ENCODE measurements at places on chromosomes 5 and 9.

DNA sequence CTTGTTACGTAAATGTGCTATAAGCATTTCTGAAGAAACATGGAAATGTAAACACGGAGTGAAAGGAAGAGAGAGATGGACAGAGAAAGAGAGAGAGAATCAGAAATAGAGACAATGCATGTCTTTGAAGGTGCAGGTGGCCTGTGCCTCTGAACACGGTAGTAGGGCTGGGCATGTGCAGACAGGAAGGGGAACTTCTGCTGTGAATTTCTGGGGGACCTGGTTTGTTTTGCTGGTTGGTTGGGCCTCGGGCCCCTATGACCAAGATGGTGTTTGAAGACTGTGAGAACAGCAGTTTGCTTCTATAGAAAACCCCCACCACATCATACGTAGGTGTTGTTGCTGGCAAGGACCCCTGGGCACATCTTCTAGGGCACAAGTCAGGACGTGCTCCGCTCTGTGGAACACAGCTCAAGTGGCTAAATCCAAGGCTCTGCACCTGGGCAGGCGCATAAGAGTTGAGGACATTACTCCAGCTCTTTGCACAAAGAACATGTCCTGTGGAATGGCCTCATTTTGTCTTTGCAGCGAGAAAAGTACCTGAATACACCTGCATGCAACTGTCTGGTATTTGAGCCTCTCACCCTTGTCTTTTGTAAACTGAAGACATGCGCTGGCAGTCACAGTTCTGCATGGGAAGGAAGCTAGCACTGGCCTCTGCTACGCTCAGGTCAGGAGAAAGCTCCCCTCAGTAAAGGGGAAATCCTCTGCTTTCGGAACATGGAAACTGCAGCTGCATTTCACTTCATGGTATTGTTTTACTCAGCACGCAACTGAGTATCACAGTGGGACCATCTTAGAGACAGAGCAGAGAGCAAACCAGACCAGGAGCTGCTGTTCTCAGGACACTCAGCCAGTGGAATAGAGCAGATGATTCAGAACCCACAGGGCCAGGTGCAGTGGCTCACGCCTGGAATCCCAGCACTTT, 2.7 kb downstream of the OR2V2 start:
- DNase-seq: no peak

DNA sequence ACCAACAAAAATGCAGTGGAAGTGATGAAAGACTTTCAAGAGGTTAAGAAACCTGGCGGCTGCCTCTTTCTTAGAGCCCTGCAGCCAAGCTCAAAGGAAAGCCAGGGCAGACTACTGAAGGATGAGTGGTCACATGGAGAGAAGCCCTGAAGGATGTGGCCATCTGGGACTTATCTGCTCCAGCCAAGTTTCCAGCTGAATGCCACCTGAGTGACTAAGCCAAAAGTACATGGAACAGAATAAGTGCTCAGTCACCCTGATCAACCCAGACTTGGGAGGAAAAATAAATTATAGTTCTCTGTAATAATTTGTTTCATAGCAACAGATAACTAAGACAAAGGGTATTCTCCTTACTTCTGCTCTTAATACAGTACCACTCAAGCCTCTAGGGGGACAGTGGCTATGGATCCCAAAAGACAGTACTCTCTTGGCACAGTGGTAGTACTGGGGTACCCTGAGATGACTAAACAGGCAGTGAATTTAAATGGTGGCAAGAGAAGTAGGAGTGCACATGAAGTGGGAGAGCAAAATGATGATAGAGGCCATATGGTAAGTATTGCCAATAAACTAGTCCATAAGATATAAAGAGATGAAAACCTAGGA, 182.3 kb downstream of the ELAVL2 start:
- DNase-seq: no peak

GRCh38 chr5:54083851-54084250, 226.5 kb downstream of the ARL15 start:
- no peak for DNase-seq

DNA sequence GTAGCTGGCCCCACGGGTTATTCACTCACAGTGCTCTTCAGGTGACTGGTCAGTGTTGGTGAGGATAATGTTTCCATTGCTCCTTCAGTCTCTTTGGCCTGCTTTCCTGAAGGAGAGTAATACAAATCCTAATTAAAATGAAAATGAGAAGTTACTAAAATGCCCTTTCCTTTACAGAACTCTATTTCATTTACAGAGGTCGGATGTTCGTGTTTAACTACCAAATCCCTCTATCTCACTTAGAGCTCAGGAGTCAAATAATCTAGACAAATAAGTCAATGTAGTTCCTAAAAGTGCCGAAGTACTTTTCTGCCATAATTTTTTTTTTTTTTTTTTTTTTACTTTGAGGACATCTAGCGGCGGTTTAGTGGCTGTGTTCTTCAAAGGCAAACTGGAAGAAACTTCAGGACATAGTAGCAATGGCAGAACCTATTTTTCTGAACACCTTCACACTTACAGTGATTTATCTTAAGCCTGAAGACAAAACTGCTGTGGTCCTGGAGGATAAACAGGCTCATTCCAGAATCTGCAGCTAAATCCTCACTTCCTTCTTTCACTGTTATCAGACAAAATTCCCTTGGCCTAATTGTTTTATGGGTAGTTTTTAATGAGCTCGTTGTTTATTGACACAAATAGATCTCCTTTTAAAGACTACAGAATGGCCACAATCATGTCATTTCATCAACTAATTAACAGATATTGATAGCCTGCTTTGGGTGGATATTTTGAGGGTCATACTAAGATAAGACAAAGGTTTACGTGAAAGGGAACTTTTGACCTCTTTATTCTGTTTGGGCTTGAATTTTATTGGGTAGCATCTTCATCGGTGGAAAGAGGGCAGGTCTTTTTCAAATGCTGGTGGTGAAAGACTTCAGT, 207.6 kb upstream of the DMRTA1 start:
- DNase-seq: peak; percentile 78

DNA sequence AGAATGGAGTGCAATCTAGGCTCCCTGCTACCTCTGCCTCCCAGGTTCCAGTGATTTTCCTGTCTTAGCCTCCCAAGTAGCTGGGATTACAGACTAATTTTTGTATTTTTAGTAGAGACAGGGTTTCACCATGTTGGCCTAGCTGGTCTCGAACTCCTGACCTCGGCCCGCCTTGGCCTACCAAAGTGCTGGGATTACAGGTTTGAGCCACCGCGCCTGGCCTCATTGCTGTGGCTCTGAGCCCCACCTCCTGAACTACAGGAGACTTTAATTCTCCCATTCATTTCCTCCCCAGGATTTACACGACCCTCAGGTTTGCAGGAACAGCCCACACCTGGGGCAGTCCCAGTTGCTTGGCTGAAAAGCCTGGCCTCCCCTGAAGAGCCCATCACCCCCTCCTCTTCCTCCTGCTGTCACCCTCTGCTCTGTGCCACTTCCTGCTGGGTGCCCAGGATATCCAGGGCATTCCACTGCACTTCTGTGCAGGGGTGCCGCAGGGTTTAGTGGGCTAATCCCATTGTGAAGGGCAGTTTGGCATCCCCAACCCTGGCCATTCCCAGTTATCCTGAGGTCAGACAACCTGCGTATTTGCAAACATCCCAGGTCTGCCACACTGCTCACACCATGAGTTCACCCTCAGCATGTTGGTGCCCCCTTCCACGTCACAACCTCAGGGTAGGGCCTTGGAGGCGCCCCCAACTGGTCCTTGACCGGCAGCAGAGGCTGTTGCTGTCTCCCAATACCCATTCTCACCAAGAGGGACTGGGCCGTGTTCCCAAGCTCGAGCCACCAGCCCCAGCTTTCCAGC, 265.0 kb upstream of the IRX4 start:
- DNase-seq: no peak

DNA sequence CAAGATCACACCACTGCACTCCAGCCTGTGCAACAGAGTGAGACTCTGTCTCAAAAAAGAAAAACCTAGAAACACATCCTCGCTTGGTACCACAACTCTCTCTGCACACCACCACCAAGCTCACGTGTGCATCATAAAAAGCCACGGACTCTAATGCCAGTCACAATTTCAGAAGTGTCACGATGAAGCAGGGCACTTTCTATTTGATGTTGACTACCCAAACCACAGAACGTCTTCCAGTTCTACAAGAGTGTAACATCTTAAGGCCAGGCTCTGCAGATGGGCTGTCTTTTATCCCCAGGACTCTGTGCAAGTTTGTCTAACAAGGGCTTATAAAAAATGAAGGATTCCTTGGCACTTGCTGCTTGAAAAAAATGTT, 22.9 kb downstream of the GFPT2 start:
- DNase-seq: no peak

DNA sequence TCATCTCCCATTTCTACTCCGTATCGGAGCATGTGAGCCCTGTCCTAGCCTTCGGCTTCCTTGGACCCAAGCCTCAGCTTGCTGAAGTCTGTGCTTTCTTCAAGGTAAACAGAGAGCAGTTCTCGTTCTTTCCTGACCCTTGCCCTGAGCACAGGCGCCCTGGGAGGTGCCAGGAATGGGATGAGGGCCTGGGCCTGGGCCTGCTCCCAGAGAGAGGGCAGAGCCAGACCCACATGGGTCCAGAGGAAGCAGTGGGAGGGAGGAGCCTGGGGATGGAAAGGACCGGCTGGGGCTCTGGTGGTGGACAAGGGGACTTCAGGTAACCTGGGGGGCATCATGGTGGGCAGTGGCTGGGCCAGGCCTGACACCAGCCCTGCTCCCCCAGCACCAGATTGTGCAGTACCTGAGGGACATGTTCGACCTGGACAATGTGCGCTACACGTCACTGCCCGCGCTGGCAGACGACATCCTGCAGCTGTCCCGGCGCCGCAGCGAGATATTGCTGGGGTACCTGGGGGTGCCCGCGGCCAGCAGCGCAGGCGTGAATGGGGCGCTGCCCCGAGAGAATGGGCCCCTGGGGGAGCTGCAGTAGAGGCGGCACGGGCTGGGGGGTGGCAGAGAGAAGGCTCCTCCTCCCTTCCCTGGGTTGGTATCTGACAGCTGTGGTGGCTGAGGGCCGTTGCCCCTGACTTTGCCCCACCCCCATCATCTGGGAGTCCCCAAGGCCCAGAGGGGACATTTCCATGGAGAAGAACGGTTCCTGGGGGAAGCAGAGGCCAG, 10.9 kb upstream of the DOLPP1 start:
- DNase-seq: no peak

- no peak for DNase-seq
These were observed 581.5 kb downstream of the CCDC171 start for GRCh38 chr9:16134351-16134750.

DNA sequence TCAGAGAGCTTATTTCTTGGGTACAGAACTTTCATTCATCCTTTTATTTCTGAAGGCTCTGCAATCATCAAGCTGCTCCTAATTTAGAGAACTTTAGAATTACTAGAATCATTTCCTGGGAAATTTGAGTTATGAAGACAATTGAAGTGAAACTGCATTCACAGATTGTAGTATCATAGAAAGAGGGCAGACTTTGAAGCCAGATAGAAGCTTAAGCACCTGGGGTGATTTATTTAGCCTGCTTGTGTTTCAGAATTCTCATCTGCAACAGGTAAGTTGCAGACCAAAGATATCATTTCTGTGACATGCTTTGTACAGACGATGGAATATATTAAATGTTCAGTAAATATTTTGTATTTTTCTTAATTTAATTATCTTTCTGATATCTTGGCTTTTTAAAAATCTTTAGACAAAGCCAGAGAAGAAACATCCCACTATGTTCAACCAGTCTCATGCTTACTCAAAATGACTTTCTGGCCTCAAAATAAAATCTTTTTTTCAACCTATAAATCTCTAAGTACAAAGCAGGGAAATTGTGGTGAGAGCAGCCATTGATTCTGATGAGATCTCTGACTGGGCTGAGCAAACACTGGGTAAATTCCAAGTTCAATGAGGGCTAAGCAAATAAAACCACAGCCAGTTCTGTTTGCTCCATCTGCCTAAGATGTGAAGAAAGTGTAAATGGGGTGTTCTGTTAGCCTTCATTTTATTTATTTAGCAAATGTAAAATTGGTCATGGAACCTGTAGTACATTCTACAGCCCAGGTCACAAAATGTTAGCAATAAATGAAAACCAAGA, 264.7 kb upstream of the CCNG1 start:
- DNase-seq: no peak

DNA sequence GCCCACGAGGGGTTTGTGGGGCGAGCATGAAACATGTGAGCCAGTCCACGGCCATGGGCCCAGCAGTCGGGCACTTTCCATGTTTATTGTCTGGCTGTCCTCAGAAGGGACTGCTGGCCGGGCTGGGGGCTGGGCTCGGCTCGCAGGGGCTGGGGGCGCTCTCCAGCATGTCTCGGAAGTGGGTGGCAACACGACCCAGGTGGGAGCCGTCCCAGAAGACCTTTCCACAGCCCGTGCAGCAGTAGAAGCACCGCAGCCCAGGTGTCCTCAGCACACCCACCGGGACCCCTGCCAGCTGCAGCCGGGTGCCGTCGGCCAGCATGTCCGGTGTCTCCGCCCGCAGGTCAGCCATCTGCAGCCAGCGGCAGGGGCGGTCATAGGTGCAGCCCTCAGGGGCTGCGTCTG, 4.8 kb upstream of the NRARP start:
- no peak for DNase-seq

GRCh38 chr5:63128761-63129160, 550.1 kb downstream of the LRRC70 start:
- no peak for DNase-seq

DNA sequence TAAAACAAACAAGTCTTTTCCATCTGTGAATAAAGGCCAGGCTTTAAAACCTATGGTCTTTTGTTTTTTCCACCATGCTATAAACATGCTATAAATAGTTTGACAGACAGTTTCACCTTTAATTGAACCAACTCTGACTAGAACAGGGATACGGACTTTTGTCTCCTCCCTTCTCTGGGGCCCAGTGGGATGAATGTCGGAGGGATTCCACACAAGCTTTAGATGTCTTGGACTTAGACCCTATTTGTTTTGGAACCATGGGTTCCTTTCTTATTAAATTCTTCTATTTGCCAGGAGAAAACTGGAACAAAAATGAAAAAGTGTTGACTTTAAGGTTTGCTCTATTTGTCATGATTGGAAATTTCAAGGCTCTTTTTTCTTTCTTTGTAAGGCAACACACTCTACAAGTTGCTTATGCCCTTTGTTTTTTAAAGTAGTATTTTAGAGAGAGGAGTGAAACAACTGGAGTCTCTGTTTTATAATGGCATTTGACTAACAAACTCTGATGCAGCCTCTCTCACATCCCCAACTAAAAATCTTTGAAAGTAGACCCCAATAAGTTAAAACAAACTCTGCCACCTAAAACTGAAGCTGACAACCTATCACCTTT, 145.3 kb downstream of the MLLT3 start:
- DNase-seq: peak; percentile 71

DNA sequence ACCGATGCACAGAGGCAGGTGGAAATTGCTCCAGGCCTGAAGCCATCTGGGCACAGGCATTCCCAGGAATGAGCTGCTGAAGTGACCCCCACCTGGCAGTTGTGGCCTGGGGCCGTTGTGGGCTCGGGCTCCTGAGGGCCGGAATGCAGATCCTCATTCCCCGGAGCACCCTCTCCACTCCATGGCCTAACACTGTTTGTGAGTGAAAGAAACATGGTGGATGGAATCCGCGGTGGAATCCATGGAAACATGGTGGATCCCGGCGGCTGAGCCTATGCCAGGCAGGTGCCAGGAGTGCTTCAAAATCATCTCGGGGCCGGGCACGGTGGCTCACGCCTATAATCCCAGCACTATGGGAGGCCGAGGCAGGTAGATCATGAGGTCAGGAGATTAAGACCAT, 3.6 kb upstream of the SARDH start:
- DNase-seq: no peak

All from fibroblast of the aortic adventitia (primary cell).